ENCODE measurements at places on chromosomes 2 and 18.

DNA sequence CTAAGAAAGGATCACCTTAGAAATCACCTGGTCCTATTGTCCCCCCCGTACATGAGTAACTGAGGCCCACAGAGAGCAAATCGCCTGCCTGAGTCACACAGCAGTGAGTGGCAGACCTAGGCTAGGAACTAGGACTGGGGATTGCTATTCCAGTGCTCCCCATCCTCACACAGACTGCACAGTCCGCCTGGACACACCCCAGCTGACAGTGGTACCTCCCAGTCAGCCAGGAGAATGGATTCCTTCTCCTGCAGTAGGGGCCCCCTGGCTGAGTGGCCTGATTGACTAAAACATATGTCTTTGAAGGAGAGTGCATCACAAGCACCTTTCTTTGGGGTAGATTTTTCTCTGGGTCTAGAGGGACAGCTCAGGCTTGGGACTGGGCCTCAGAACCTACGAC lies 32.4 kb upstream of the SLC35F6 start:
- no peak for DNase-seq

- no peak for DNase-seq
Observed at GRCh38 chr2:142980246-142981068, 103.0 kb downstream of the KYNU start.

DNA sequence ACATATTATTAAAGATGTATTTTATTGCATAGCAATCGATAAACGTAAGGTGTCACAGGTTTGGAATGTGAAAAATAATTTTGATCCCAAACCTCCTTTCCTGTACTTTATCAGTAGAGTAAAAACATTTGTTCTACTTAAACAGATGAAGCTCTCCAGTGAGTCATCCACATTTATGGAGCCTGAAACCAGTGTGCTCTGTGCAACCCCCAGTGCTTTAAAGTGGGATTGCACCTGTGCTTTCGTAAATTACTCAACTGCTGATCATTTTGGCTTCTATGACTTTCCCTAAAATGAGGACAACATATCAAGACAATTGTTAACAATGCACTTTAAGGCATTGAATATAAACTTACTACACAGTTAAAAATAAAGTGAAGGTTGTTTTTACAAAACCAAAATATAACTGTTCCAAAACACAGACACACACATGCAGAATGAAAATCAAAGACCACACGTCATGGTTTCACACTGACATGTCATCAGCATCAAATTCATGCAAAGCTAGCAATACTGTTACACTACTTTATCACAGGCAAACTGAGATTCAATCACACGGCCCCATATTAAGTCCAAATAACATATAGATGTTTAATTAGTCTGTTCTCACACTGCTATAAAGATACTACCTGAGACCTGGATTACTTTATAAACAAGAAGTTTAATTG lies 9.7 kb downstream of the TMEM18 start:
- peak; percentile 60 for DNase-seq

- no peak for DNase-seq
Observed at GRCh38 chr2:28662044-28662443, 89.6 kb upstream of the PPP1CB start.
